ENCODE measurements at places on chromosomes 5 and 9. TPM values are rescaled to one million over a fixed set of nuclear protein-coding genes. Genes with fewer than 3 reads are reported as not detected.

GRCh38 chr9:1701113-1701512 lies 314.0 kb upstream of the SMARCA2 start:
- H3K27ac ChIP-seq = no peak overlapping the region
- H3K36me3 ChIP-seq = no peaks in the 10 kb centered on the region
- no peaks in the 10 kb centered on the region for H3K27me3 ChIP-seq
- H3K4me3 ChIP-seq = no peak overlapping the region
- no peaks in the 10 kb centered on the region for H3K4me1 ChIP-seq

The OBP2B gene
- not detected for total RNA-seq

DNA sequence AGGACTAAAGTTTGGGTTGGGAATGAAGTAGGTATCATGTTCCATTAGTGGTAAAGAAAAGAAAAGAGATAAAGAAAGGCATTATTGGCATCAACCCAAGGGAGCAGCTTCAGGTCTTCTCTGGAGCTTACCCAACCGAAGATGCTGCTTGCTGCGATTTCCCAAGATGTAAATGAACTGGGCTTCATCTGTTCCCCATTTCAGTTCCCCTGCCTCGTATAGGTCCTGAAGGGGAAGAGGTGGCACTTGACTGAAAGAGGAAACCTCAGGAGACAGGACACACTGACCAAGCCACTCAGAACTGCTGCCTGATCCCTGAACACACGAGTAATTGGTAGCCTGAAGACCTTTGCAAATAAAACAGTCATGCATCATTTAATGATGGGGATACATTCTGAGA lies 24.6 kb downstream of the ANXA6 start:
- no peak overlapping the region for H3K27ac ChIP-seq
- no peak overlapping the region for H3K4me3 ChIP-seq
- peaks cover 98% of the 10 kb centered on the region for H3K36me3 ChIP-seq
- DNase-seq = no peak
- H3K4me1 ChIP-seq = peaks cover 25% of the 10 kb centered on the region

- no peaks in the 10 kb centered on the region for H3K36me3 ChIP-seq
- peak overlapping the region; percentile 53 for H3K4me3 ChIP-seq
Measured at GRCh38 chr9:104927216-104927911, 591 bp downstream of the ABCA1 start.

DNA sequence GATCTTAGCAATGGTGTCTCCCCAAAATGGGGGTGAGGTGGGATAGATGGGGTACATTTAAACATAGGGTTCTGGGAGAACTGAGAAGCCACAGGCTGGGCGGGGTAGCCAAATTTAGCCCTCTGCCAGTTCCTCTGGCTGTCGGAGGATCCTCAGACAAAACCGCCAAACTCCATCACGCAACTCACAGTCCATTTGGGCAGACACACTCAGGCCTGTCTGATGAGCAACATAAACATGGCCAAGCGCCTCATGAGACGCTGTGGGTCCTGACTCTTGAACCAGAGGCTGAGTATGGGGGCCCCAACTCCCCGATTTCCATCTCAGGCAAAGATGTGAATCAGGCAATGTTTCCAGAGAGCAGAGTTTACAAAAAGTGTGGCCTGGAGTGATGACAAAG lies 162.3 kb downstream of the FGF18 start:
- H3K4me3 ChIP-seq = no peak overlapping the region
- H3K27ac ChIP-seq = no peak overlapping the region
- no peaks in the 10 kb centered on the region for H3K36me3 ChIP-seq
- H3K27me3 ChIP-seq = no peaks in the 10 kb centered on the region

- H3K36me3 ChIP-seq = no peaks in the 10 kb centered on the region
- H3K4me1 ChIP-seq = peaks cover 21% of the 10 kb centered on the region
- DNase-seq = no peak
- H3K4me3 ChIP-seq = no peak overlapping the region
Measured at GRCh38 chr5:81819556-81820317, 68.8 kb upstream of the SSBP2 start.

- H3K4me3 ChIP-seq = no peak overlapping the region
- no peak for DNase-seq
- peaks cover 82% of the 10 kb centered on the region for H3K27me3 ChIP-seq
- no peaks in the 10 kb centered on the region for H3K36me3 ChIP-seq
Measured at GRCh38 chr5:77632526-77633206, 5.8 kb downstream of the OTP start.

The RASEF gene
- not detected for total RNA-seq

- no peaks in the 10 kb centered on the region for H3K36me3 ChIP-seq
- no peak overlapping the region for H3K4me3 ChIP-seq
Measured at GRCh38 chr5:115415143-115415491, 118.7 kb upstream of the CCDC112 start.

GRCh38 chr9:120183615-120184014 lies 396.4 kb downstream of the CDK5RAP2 start:
- no peaks in the 10 kb centered on the region for H3K36me3 ChIP-seq
- H3K27me3 ChIP-seq = no peaks in the 10 kb centered on the region
- H3K4me1 ChIP-seq = no peaks in the 10 kb centered on the region
- no peak overlapping the region for H3K4me3 ChIP-seq

Data from natural killer cell (primary cell).